ENCODE measurements at places on chromosomes 1 and 21.
A peak's percentile ranks its signal among the peaks of the same experiment; 100 is the strongest.

DNA sequence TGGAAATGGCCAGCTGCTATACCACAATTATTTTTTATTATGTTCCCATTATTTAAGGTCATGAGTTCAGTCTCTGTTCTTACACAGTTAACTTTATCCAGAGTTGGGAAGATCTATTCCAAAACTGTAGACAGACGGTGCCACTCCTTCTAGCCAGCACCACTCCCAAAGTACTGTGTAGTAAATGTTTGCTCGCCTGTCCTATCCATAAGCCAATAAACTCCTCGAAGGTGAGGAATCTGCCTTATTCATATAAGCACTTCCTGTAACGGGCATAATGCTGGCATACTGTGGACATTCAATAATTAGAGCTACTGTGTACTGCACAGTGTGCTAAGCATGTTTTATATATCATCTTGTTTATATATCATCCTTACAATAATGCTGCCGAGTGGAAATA lies 26.1 kb upstream of the STMN1 start:
- DNase-seq: no peak

GRCh38 chr1:46086576-46086975 lies 45.9 kb downstream of the PIK3R3 start:
- DNase-seq: no peak

DNA sequence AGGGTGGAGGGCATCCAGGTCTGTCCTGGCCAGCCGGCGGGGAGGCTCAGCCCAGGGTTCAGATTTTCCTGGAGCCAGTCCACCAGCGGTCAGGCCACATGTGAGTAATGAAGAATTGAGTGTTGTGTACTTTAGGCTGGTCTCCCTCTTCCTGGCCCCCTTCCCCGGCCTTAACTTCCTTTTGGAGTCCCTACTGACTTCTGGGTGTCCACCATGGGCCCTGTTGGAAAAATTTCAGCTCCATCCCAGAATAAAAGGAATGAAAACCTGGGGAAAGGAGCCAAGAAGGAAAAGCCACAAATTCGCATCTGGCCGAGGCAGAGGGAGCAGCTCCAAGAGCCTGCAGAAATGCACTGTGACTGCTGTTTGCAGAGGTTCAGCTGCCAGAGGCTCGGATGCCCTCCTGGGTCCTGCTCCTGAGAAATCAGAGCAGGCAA lies 35.5 kb upstream of the HHAT start:
- no peak for DNase-seq

- no peak for DNase-seq
Observed at GRCh38 chr1:3685222-3685621, 32.9 kb downstream of the TP73 start.

- DNase-seq: no peak
Observed at GRCh38 chr1:41046347-41046775, 24.8 kb upstream of the SLFNL1 start.

DNA sequence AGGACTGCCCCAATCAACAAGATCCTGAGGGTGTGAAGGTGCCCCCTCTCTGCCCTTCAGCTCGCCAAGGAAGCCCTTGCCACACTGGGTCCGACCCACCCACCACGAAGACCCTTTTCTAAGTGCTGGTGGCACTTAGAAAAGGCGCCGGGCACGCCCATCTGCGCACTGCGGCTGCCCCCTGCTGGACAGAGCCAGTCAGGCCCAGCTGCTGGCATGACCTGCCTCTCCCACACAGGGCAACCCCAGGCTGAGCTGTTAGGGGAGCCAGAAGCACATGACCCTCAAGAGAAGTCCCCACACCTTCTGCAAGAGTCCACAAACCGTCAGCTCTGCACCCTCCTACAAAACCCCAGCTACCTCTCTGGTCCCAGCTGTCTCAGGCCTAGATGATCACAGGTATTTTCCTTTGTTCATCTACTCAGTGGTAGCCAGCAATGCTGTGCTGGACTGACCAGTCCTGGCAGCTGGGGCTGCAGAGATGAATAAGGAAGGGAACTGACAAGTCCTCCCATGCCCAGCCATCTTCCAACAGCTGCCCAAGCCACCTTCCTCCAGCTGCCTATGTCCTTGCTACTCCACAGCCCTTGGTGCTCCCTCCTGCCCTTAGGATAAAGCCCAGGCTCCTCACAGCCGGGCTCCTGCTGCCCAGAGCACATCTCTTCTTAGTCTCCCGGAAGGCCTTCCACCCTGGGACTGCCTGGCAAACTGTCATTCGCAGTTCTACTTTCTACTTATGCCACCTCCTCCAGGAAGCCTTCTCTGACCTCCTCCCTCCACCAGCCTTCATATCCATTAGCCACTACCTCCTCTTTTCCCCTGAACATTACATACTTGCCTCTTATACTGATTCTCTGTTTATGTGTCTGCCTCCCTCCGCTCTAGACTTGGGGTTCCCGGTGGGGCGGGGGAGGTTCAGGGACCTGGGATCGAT lies 39.8 kb upstream of the ZC3H12A start:
- peak; percentile 11 for DNase-seq

GRCh38 chr21:25573409-25574206 lies 33.7 kb downstream of the MRPL39 start:
- no peak for DNase-seq

GRCh38 chr1:109263597-109264378 lies 14.4 kb downstream of the CELSR2 start:
- no peak for DNase-seq

- DNase-seq: no peak
Observed at GRCh38 chr1:182570611-182570970, 18.5 kb downstream of the RNASEL start.

DNA sequence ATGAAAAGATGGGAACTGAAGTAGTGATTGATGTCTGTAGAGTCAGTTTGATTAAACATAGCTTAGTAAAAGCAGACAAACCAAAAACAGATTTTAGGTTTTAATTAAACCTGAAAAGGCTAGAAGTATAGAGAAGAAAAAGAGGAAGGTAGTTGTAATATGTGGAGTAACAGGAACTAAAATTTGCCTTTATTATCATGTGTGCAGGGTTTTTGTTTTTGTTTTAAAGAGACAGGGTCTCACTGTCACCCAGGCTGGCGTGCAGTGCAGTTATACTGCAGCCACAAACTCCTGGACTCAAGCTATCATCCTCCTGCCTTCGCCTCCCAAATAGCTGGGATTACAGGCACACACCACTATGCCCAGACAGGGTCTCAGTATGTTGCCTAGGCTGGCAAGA lies 6.0 kb downstream of the TOR1AIP1 start:
- no peak for DNase-seq

DNA sequence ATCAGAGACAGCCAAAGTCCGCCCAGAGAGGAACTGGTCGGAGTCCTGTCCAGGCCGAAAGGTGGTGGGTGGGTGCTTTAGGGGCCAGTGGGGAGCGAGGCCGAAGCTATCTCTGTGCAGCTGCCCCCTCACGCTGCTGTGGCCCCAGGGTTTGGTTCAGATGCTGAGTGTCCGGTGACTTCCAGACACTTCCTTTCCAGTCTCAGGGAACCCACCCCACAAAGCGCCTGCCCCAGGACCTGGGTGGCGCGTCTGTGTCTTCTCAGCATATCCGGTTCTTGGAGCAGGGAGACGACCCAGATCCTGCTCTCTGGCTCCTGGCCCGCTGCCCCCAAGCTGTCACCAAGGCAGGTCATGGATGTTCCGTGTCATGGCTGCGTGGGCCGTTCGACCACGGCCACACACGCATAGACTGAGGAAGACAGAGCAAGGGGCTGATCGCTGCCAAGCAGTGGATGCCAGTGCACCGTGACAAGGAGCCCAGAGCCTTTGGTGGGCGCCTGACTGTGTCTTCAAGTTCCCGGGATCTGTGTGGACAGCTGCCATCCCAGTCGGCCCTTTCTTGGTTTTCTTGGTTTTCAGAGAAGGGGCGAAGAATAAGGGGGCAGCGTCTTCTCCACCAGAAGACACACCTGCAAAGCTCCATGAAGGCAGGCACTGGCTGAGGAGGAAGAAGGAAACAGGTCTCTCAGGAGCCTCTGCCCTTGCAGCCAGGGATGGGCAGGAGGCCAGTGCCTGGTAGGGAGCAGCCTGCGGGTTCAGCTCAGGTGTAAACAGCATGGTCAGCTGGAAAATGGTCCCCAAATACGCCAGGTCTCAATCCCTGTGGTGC lies 22.9 kb upstream of the COL18A1 start:
- DNase-seq: no peak

GRCh38 chr1:213905344-213905743 lies 82.4 kb upstream of the PROX1 start:
- DNase-seq: no peak

GRCh38 chr1:81174052-81174451 lies 626.7 kb upstream of the ADGRL2 start:
- no peak for DNase-seq

DNA sequence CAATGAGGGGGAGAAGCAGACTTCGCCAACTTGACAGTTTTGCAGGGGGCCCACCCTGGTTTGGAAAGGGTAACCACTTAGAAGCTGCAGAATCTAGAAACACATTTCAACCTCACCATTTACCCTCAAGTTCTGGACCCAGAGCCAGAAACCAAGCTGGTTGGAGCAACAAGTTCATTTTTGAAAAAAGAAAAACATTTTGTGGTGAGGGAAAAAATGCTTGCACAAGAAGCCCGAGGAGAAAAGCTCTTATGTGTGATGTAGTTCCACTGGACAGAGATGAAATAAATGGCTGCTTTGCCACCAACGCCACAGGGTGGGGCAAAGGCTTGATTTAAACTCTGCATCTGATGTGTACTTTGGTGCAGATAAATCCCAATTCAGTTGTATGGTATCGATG lies 10.6 kb upstream of the NGF start:
- DNase-seq: no peak

DNA sequence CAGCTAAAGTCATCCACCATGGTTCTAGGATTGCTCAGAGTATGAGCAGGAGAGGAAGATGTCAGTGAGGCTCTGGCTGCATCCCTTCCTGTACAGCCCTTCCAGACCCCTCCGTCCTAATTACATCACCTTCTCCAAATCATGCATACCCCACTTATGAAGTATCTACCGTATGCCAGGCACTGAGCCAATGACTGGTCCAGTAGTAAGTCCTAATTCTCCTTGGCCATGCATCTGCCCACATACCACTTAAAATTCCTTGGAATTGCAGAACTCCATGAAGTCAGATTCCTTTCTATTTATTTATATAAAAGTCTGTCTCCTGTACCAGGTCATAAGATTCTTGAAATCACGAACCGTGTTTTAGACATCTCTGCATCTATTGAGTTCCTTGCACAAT lies 106.1 kb downstream of the SEC16B start:
- DNase-seq: no peak

DNA sequence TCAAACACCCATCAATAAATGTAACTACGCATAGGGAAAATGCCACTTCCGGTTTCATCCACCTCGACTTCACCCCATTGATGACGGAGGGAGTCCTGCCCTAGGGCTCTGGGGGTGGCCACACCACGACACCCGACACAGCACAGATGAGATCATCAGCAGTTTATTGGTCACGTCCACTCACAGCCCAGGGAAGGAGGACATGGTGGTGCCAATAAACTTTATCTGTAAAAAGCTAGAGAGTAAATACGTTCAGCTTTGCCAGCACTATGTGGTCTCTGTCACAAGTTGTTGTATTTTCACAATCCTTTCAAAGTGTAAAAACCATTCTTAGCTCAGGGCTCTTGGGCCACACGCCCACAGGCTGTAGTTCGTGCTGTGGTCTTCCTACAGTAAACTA lies 16.3 kb downstream of the SETD4 start:
- no peak for DNase-seq

GRCh38 chr1:163562355-163562754 lies 240.6 kb downstream of the NUF2 start:
- no peak for DNase-seq

DNA sequence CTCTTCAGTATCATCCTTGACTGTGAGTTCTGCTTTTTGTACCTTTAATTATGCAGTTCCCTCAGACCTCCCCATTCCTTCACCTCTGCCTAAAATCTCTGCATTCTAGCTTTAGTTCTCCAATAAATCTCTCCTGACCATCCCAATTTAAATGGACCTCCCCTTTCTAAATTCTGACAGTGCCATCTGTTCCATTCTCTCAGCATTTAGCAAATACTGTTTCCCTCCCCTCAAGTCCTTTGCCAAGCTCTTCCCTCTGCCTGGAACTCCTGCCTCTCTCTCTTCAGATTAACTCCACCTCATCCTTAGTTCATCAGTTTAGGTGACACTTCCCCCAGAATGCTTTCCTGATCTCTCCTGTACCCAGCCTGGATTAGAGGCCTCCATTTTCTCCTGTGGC lies 54.0 kb upstream of the JUN start:
- DNase-seq: no peak

- no peak for DNase-seq
Observed at GRCh38 chr1:84857906-84858305, 35.1 kb downstream of the LPAR3 start.

DNA sequence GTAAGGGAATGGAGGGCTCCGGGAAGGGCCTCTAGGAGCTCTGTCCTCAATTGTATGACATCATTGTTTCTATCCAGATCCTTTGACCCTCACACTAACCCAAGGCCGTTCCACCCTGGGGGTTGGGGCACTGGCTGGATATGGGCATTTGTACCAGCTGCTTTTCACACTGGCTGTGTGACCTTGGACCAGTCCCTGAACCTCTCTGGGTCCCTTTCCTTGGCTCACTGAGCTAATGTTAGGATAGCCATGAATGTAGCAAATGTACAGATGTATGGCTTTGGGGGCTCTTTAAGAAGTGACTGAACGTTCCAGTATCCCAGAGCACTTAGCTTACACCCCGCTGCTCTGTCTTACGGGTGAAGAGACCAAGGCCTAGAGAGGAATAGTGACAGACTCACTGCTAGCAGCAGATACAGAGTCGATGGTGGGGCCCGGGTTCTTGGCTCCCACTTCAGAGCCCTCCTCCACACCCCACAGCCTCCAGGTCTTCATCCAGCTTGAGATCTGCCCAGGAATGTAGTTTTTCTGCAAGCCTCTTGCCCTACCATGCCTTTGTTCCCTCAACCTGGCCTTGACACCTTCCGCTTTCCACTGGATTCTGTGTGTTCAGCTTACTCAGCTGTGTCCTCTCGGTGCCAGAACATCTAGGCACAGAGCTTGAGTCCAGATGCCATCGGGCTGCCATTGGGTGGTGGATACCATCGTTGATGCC lies 14.6 kb upstream of the UBL4B start:
- DNase-seq: no peak

- DNase-seq: no peak
Observed at GRCh38 chr1:54931275-54931840, 44.4 kb upstream of the DHCR24 start.

Data from NCI-H1436 treated with DMSO at 0.1 percent for 48 hours (cell line).